ENCODE measurements at places on chromosomes 6 and 20.

DNA sequence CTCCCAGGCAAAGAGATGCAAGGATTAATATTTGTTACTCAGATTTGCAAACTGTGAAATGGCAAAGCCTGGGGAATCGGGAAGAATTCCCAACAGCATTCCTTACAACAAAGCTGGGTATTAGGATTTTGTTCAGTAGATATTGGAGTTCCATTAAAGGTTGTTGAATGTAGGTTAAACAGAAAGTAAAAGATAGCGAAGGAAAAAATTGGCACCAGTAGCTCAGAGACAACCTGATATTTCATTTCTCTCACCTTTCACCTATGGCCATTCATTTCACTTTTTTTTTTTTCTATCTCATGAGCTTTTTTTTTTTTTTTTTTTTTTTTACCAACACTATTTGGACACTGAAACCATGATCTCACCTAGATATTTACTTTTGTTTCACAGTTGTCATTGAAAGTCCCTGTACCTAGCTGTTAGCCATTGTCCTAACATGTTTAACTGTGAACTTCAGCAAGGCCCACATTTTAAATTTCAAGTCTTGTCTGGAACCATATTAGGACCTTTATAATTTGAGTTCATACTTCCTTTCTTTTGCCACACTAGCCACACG, 552.5 kb downstream of the HAO1 start:
- DNase-seq = no peak

- DNase-seq = no peak
Observed at GRCh38 chr6:137870308-137870644, 3.2 kb downstream of the TNFAIP3 start.

GRCh38 chr6:25556516-25556915, 95.5 kb upstream of the SCGN start:
- peak; percentile 62 for DNase-seq

DNA sequence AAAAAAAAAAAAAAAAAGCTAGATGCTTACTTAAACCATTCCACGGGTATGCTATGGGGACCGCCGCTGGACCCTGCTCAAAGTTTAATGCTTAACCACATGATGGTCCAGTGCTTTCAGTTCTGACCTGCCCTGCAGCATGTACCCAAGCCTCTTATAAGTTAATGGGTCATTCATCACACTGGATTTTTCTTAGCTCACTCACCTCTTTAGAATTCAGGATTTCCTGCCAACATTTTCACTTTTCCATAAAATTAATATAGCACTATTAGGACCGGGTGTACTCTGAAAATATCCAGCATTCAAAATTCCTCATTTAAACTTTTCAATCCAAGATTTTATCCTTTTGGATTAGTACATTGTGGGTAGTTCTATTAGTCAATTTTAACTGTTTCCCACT, 140.8 kb downstream of the ALDH8A1 start:
- DNase-seq = no peak

DNA sequence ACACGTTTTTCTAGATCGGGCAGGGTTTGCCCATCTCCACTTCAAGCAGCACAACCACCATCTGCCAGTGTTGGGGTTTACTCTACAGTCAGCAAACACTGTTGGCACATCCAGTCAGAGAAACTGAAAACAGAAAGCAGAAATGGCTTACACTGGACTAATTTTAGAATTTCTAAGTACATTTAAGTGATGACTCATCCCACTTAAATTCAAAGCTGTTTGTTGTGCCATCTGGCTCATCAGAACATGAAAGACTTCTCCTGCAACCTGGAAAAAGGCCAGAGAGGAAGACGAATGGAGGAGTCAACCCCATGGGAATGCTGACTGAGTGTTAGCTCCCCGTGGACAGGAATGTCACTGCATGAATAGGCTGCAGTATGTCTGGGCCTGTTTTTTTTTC, 21.8 kb downstream of the FAM209B start:
- peak; percentile 11 for DNase-seq

DNA sequence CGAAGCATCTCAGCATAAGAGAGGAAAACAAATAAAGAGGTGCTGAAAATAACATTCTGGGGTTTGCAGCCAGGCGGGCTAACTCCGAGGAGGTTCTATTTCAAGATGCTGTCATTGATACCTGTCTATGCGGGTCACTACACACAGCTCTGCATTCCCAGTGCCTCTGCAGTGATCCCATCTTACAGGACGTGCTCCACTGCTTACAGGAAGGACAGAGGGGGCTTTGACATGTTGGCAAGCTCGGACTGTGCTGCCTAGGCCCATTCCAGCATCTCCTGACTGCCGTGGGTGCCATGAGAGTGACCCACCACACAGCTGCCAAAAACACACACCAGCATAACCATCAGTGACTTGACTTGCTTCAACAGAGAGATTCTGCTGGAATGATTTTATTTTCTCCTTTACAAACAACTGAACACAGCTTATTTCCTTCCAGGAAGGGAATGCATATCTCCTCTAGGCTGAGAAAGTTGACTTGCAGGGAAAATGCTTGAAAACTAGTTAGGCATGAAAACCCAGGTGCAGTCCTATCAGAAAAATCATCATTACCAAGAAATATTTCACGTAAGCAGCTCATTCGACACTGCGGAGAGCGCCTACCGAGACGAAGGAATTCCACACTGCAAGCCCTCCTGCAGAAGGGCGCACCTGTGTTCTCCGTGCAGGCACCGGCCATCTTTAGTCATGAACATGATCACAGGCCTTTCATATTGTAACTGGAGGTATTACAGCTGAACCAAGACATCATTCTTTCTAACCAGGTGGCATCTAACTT, 62.5 kb downstream of the RAMACL start:
- DNase-seq = no peak

DNA sequence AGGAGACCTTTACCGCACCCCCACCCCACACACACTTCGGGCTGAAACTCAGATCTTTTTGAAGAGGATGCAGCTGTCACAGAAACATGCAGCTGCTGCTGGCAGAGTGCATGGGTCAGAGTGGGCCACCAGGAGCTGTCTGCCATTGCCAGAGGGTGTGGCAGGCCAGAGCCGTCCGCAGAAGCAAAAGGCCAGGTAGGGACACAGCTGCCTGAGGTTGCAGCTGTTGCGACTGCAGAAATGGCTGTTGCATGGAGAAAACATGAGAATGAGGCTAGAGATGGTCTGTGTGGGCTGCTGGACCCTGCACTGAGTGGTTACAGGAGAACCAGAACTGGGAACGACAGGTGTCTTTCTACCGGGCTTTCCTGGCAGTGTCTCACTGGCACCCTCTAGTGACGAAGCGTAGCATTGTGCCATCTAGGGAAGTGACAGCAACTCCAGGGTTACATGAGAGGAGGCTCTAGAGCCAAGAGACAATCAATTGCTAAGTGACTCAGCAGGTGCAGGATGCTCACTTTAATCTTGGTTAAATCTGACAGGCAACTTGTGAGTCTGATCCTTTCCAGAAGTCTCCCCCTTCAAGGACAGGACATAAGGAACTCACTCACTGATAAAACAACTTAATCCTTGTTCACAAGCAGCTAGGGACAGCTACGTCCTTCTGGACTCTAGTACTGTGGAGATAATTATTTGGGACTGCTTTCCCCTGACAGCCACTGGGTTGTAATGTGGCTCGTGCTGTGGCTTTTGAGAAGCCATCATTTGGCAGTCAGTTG, 29.1 kb upstream of the SERPINB9 start:
- DNase-seq = peak; percentile 81

DNA sequence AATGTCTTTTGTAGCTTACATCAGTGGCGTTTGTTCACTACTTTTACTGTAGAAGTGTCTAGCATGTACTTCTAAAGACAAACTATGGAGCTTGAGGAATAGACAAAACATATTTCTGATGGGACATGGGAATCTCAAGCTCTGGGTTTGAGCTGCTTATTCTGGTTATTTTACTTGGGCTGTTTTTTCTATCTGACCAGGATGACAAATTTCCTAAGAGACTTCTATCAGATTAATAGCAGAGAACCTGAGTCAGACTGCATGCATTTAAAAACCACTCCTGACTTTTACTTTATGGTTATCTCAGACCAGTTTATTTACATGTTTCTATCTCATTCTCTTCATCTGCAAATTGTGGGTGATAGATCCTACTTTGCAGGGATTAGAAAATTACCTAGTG, 1282.3 kb upstream of the GJE1 start:
- DNase-seq = no peak

GRCh38 chr20:45218124-45218523, 3.0 kb upstream of the SEMG2 start:
- DNase-seq = no peak

- DNase-seq = no peak
Observed at GRCh38 chr6:108685970-108686369, 125.3 kb downstream of the FOXO3 start.

DNA sequence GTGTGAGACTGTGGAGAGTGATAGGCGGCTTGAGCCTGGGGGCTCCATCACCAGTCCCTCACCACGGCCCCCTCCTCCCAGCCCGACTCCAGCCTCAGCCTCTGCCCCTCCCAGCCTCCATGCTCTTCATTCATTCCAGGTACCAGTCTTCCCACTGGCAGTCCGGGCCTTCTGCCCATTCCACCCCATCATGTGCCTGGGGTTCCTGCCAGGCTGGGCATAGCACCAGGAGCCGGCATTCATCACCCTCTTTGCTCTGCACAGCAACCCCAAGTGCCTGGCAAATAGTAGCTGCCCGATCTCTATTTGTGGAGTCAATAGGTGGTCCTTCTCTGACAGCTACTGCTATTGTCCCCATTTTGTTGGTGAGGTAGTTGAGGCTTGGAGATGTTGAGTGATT, 39.6 kb upstream of the GTSF1L start:
- DNase-seq = no peak

DNA sequence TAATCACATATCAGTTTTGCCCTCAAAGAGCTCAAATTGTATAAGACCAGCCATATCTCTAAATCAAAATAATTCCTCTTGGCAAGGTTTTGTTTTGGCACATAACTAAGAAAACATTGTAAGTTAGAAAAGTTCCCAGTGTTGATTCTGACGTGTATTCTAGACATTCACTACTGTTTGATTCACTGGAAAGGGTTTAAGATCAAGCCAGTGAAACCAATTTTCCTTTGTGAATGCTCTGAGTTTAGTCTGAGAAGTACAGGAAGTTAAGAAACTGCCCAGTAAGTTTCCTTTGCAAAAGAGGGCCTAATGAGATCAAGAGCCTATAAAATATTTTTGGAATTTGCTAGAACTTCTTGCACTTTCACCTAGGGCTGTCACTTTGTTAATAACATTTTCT, 143.0 kb downstream of the FNDC1 start:
- no peak for DNase-seq

- DNase-seq = no peak
Observed at GRCh38 chr6:75220357-75220756, 14.5 kb upstream of the COL12A1 start.

- DNase-seq = no peak
Observed at GRCh38 chr6:3724451-3725144, 26.9 kb downstream of the PXDC1 start.

- peak; percentile 38 for DNase-seq
Observed at GRCh38 chr6:155313602-155314091, 637 bp downstream of the TFB1M start.

DNA sequence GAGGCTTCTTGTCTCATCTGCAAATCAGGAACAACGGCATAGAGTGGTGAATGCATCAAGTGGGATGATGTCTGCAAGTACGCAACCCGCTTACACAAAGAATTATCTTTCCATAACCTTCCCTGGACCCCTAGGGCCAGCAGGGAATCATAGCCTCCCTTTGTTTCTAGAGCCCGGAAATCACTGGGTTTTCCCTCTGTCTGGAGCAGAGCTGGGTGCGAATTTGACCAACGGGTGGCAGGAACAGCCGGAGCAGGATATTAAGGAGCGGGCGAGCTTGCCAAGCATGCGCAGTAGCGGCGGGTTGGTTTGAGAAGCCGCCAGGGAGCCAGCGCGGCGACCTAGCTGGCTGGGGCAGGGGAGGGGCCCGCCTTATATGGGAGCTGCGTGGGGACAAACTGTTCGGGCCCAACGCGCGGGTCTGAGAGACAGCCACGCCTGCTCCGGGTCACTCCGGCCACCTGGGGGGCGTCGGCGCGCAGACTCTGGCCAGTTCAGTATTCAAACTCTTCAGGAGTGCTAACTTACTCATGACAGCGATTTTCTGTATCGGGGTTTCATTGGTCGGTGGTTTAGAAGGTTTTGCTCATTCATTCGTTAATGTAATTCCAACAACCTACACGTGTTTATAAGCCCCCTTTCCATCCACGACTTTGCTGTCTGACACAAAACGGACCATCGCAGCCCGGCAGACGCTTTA, 1.6 kb upstream of the KIF16B start:
- DNase-seq = no peak

GRCh38 chr6:162245830-162246420, 481.6 kb downstream of the PRKN start:
- no peak for DNase-seq

DNA sequence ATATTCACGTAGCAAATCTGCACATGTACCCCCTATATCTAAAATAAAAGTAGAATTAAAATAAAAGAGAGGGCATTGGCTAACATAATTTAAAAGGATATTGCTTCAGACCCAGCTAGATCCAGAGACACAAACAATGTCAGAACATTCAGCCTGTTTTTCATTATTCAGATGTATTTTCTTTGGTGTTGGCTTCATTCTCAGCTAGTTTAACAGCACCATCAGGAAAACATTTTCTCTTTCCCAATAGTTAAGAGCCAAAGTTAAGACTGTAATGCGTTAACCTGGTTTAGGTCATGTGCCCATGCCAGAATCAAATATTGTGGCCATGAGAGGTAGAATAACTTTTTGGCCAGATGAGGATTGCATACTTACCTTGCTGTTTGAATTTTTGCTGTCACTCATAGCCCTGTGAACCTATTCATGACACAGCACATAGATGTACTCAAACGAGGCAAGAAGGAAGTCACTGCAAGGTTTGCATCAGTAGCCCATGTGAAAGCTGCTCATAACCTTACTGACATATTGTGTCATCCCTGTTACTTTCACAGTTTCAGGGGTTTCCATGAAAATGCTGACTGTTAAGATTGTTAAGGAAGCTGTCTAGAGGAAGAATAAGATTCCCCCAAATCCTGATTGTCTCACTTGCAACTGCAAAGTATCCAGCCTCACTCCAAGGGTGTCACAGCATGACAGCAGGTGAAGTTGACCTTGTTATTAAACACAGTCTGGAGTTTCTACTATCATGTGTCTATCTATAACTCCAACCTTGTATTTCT, 233.1 kb downstream of the PACRG start:
- no peak for DNase-seq

GRCh38 chr20:34791289-34792020, 34.0 kb downstream of the NCOA6 start:
- DNase-seq = no peak

DNA sequence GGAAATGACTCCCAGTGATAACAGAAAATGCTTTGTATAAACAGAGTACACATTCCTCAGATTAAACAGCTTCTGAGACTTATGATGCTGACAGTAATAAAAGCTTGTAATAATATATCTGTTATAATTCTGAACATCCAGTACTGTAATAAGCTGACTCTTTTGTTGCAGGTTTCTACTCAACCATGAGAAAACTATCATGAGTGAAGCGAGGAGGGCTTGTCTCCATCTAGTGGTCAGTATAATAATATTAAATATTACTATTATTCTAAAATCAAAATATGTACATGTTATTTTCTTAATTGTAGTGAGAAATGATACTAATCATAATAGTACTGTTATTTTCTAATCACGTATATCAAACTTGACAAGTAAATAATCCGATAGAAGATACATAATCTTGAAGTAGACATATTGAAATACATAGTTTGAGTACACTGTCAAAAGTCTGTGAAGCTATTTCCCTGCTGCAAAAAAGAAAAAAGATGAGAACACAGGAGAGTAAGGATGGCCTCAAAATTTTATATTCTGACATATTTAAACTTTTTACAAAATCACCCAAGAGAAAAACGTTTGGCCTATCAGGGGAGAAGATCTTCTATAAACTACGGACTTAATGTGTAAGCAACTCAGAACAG, 183.1 kb downstream of the MOXD1 start:
- peak; percentile 27 for DNase-seq

Data from NCI-H1105 (cell line).